ENCODE measurements at places on chromosomes 13 and 19.

GRCh38 chr19:10617409-10618121, 7.8 kb upstream of the SLC44A2 start:
- DNase-seq: peak; percentile 58

DNA sequence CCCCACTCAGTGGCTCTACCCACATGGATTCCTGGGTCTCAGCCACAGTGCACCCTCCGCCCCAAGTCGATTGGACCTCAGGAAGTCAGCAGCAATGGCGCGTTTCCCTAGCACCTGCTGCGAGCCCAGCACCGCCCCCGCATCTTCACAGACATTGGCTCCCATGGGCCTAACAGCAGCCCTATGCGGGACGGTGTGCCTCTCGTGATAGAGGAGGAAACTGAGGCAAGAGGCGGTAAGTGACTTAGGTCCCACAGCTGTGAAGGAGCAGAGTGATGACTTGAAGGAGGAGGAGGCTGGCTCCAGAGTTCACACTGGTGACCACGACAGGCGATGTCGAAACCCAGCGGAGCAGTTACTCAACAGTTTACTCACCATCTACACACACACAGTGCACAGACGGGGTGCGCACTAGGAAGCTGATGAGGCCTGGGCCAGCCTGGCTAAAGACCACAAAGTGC, 104.5 kb upstream of the SOX1 start:
- DNase-seq: no peak

DNA sequence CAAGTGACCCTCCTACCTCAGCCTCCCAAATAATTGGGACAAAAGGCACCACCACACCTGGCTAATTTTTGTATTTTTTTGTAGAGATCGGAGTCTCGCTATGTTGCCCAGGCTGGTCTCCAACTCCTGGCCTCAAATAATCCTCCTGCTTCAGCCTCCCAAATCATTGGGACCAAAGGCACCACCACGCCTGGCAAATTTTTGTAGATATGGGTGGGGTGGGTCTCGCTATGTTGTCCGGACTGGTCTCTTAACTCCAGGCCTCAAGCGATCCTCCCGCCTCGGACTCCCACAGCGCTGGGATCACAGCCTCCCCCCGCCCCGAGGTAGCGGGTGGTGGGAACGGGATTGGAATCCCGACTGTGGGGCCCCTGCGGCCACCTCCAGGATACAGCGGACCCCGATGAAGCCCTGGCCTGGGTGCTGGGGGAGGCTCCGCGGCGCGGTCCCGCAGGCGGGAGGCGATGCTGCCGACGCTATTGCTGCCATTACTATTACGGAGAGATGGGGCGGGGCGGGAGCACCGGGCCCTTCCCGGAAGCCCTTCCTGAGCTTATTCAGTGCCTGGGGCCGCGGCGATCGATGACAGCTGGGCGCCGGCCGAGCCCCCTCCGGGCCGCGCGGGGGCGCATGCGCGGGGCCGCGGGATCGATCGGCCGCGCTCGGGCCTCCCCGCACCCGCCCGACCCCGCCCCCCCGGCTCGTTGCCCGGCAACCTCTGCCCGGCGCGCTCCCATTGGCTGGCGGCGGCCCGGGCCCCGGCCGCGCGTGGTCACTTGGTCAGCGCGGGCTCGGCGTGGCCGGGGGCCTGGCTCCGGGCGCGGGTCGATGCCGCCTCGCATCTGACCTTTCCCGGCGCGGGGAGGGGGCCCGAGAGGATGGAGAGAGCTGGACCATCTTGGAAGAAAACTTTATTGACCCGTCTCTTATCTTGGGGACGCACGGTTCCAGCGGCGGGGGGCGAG, 27.9 kb upstream of the ONECUT3 start:
- DNase-seq: peak; percentile 52

DNA sequence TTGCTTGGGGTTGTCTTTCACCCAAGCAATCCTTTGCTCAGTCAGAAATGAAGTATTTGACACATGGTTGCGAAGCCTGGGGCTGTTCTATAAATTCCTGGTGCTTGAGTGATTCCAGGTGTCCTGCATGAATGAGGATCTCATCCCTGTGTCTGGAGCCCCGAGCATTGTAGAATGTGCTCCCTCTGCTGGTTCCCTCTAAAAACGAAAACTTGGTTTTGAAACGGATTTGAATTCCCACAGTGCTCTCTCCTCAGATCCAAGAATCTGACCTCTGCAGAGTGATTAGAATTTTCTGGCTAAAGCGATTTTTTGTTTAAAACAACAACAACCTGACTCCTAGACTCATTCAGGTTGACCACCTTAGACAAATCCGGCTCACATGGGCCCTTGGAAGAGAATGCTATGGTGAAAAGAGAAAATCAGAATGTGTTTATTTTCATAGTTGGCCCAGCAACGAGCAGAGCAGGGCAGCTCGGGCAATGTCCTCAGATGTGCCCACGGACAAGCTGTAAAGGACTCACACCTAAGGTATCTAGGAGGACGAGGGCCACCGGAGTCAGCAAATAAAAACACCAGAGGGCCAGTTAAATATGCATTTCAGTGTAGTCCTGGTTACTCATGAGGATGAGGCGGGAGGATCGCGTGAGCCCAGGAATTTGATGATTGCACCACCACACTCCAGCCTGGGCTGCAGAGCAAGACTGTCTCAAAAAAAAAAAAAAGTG, 8.7 kb upstream of the ATP12A start:
- DNase-seq: peak; percentile 78

GRCh38 chr19:33403221-33403972, 29.9 kb downstream of the CEBPG start:
- DNase-seq: no peak

GRCh38 chr19:41445575-41445974, 2.6 kb downstream of the ERICH4 start:
- DNase-seq: no peak

GRCh38 chr19:58328999-58329398, 2.2 kb downstream of the ZSCAN22 start:
- DNase-seq: no peak

DNA sequence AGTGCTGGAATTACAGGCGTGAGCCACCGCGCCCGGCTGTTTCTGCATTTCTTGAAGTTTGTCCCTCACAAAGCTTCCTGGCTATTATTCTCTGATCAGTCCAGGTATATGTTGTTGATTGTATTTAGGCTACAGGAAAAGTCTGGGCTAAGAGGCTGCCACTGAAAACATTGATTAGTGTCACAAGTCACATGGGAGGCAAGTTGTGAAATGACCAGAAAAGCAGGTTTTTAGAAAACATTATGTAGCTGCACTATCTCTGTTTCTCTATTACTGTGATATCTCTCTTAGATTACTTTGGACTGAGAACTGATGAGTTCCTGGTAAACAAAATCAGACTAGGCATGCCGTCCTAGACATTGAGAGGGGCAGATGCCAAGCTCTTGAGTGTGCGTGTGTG, 16.0 kb upstream of the ZDHHC20 start:
- DNase-seq: no peak

DNA sequence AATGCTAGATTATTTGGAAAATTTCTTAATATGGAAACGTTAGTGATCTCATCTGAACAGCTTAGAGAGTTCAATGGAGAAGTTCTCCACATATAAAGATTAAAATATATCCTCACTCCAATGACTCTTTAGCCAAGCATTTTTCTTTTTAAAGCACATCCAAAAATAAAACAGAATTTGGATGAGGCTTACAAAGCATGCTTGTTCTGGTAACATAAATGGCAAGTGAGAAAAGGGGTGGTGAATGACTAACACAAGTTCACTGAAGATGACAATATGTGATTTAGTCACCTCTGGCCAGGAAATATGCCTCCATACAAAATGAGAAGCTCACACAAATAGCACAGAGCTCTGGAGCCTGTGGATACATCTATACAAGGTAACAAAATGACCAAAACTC, 253.0 kb downstream of the PCDH20 start:
- DNase-seq: no peak

DNA sequence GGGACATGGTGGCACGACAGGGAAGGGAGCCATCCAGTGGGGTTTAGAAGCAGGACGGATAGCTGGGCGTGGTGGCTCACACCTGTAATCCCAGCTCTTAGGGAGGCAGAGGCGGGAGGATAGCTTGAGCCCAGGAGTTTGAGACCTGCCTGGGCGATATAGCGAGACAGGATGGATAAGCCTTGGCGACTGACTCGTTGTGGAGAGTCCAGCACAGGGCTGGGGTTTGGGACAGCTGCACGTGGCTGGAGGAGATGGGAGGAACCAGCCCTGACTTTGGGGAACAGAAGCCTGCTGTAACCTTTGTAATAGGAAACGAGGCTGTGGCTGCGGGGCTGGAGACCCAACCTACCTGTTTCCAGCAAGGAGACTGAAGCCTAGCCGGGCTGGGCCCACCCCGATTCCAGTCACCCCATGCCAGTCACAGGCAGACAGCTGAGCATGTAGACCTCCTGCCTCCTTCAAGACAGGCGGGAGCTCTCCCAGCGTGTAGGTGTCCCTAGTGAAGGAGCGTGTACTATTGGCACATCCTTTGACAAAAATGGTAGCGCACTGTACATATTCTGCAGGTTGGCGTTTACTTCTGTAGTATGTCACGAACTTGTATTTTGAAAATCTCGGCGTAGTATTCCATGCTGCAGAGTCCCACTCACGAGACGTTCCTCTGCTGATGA, 8.0 kb downstream of the LENG1 start:
- DNase-seq: no peak

DNA sequence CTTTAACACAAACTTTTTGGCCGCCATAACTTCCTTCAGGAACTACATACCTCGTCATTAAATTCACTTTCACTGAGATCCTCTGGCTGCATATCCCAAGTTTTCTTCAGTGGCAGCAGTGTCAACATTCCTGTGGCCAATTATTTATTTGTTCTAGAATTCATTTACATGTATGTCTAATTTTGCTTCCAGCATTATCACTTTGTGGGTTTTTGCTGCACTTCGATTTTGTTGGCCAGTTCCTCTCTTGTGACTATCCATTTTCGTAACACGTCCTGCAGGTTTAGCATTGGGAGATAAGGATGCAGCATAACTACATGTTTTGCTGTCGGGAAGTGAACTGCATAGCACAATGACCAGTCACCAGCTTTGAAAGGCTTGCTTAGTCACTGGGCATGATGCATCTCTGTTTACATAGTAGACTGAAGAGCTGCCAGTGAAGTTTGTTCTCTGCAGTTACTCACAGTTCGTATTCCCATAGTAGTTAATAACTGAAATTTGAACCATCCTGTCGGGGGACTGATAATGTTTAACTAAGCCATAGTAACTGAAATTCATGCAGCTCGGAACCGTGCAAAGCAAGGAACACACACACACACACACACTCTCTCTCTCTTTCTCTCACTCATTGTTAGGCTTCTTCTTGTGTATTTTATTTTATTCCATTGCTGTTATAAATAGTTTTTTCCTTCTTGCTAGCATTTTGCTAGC, 28.3 kb downstream of the ZNF507 start:
- peak; percentile 99 for DNase-seq

GRCh38 chr13:27141746-27142145, 29.9 kb downstream of the USP12 start:
- DNase-seq: no peak

DNA sequence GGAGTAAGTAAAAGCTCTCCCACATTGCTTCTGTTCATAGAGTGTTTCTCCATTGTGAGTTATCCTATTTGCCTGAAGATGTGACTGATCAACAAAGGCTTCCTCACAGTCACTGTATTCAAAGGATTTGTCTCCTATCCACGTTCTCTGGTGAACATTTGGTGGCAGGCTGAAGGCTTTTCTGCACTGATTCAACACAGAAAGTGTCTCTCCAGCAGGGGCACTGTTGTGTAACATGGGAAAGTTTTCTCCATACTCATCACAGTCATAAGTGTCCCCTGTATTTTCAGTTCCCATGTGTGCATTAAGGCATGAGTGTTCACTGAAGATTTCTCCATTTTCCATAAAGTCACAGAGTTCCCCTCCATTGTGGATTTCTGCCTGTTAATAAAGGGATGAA, 17.6 kb downstream of the ZNF121 start:
- no peak for DNase-seq

DNA sequence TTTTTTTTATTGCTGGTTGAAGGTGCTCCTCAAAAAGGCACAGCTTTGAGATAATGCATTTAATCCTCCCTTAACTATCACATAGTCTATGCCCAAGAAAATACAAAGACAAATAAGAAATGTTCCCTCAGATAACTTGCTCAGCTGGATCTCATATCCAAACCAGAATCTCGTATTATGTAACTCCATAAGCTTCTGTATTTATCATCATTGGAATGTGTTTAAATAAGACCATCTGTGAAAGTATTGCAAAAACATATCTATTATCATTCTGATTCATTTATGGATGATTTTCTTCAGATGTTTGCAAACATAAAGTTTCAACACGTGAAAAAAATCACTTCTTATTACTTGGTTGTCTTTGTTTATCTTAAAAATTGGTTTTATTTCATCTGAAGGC, 190.9 kb downstream of the IRS2 start:
- DNase-seq: no peak

DNA sequence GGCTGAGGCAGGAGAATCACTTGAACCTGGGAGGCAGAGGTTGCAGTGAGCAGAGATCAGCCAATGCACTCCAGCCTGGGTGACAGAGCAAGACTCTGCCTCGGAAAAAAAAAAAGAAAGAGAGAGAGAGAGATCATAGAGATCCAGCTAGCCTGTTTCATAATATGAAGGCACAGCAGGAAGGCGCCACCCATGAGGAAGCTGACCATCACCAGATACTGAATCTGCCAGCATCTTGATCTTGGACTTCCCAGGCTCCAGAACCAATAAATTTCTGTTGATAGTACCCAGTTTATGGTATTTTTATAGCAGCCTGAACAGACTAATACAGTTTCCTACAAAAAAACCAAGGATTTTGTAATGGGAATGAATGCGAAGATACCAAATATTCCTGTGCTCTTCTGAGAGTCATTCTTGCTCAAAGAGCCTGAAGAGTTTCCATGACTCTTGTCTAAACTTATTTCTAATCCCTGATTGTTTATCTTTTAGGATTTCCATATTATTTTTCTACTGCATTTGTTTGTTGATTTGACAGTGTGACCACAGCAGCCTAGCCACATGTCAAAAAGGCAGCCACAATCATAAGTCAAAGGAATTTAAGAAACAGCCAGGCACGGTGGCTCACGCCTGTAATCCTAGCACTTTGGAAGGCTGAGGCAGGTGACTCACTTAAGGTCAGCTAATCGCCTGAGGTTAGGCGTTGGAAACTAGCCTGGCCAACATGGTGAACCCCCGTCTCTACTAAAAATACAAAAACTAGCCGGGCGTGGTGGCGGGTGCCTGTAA, 37.7 kb upstream of the PDCD5 start:
- no peak for DNase-seq

- no peak for DNase-seq
Measured at GRCh38 chr19:40889366-40889765, 7.3 kb upstream of the CYP2A7 start.

- DNase-seq: no peak
Measured at GRCh38 chr13:46031581-46032263, 20.8 kb downstream of the ZC3H13 start.

GRCh38 chr13:43760257-43760656, 26.5 kb downstream of the ENOX1 start:
- no peak for DNase-seq

- no peak for DNase-seq
Measured at GRCh38 chr19:15892012-15892411, 5.9 kb downstream of the CYP4F2 start.
